Stimulated activated CD4-positive, alpha-beta T cell treated with anti-CD3 and anti-CD28 coated beads, Interleukin-12 subunit alpha, Interleukin-12 subunit beta, amount 100 ng/mL, for 24 hours (primary cell): ENCODE measurements at places on chromosomes 1 and 21.
A peak's percentile ranks its signal among the peaks of the same experiment; 100 is the strongest.

GRCh38 chr1:145886390-145886789, 724 bp upstream of the ANKRD35 start:
- DNase-seq: no peak

- DNase-seq: no peak
These were observed 90.7 kb downstream of the SYT2 start for GRCh38 chr1:202619505-202619904.

GRCh38 chr1:51336004-51336403, 5.6 kb upstream of the TTC39A start:
- DNase-seq: no peak

DNA sequence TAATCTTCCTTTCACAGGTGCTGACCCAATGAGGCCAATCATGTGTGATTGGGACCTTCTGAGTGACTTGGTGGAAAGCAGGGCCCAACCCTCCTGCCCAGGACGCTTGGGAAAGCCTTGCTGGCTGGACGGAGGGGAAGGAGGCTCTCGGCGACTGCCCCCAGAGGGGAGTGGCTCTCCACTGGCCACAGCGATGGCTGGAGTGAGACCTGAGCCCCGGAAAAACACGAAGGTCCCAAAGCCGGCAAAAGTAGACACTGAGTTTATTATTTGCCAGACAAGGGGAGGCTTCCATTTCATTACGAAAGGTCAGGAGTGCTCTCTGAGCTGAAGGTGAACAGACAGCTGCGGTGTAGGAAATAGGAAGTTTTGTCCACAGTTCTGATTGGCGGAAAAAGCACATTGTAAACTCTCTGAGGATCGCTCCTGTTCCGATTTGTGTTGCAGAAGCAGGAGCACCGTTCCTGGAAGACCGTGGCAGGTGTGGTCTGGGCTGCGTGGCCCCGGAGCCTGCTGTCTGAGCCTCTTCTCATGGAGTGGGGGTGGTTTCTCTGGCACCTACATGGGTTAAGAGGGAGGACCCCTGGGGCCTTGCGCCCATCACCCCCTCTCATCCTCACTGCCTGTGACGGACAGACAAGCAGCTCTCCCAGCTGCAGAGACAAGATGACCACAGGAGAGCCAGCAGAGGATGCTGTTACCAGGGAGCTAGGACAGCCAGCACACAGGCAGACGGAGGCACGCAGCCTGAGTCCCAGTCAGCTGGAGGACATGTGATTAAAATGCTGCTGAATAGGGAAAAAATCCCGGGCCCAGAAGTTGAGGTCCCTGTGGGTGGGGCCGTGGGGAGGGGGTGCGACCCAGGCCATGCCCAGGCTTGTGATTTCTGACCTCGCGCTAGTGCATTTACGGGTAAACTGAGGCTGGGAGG, 41.5 kb downstream of the KRTAP10-1 start:
- DNase-seq: no peak

DNA sequence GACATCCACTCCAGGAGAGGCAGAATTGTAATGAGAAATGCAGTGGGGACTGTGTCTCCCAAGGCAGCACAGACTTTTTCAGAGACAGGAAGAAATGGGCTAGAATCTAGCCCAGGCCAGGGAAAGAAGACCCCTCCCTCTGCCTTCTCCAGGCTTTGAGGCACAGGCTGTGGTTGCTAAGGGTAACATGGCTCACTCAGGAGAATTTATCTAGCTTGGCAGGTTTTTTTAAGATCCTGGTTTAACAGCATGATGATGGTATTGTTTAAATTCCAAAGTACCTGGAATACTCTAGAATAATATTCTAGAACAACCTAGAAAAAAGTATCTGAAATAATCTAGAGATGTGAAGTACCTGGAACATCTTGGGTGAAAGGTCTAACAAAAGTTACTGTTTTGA, 125.6 kb downstream of the URB2 start:
- no peak for DNase-seq

GRCh38 chr1:206841609-206842323, 23.7 kb upstream of the IL20 start:
- DNase-seq: no peak

- DNase-seq: no peak
These were observed 215.0 kb downstream of the KCNT2 start for GRCh38 chr1:196393282-196393681.

DNA sequence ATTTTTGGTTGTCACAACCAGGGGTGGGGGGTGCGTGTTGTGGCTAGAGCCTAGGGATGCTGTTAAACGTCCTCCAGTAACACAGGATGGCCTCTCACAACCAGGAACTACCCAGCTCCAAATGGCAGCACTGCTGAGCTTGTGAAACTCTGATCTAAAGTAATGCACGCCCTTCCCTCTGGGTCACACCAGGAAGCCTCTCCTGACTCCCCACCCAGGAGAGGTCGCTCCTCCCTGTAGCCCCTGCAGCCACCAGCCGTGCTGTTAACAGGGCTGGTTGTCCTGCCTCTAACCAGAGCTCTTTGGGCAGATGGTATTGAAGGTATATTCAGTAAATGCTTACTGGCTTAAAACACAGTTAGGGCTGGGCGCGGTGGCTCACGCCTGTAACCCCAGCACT, 73.2 kb downstream of the NKAIN1 start:
- DNase-seq: no peak

DNA sequence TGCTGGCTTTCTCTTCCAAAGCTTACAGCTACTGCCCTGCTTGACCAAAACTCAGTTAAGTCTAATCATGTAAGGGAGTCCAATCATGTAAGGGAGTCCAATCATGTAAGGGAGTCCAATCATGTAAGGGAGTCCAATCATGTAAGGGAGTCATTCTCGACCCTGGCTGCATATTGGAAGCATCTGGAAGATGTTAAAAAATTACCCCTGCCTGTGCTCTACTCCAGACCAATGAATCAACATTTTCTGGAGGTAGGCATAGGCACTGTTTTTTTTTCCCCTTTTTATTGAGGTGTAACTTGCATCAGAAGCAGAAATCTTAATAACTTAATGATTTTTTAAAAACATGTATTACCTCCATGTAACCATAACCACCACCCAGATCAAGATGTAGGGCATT, 9.4 kb downstream of the PIGP start:
- DNase-seq: no peak

GRCh38 chr1:176466514-176466913, 3.5 kb downstream of the PAPPA2 start:
- DNase-seq: no peak

DNA sequence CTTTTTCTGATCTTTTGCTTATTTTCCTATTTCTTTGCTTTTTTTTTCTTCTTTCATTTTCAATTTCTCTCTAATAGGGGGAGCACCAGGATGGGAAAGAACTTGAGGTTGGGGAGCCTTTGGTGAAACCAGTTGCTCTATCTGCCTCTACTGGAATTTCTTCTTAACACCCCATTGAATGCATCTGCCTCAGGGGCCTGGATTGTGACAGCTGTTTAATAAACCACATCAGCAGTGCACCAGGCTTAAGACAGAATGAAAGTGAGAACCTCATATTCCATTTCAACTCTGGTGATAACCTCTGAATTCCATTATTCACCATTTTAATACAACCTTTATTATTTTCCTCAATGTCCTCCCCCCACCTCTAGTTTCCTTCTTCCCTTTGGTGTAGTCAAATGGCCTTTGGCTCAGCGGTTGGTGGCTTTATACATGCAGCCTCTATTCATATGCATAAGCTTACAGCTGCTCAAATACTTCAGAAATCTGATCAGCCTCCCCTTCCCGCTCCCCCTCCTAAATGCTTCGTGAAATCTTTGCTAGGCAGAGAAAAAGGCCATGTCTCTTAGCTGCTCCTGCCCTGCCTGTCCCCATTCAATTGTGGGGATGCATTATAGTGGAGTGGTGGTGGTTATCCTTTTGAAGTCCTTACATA, 537.3 kb upstream of the PLXNA2 start:
- no peak for DNase-seq

DNA sequence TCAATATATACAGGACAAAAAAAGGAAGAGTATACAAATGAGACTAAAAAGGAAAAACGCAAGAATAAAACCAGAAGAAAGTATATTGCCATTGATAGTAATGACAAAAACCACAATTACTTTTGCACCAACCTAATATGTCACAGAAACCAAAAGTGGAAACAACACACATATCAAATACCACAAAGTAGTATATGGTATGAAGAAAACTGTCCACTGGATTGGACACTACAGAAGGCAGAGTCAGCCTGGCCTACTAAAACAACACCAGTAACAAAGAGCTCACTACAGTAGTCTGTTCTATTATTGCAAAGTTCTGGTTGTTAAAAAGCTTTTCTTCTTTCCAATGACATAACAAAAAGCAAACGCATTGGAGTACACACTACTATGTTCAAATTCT, 17.7 kb downstream of the TESK2 start:
- DNase-seq: no peak

GRCh38 chr1:84995484-84996334, 1.2 kb downstream of the MCOLN2 start:
- no peak for DNase-seq

DNA sequence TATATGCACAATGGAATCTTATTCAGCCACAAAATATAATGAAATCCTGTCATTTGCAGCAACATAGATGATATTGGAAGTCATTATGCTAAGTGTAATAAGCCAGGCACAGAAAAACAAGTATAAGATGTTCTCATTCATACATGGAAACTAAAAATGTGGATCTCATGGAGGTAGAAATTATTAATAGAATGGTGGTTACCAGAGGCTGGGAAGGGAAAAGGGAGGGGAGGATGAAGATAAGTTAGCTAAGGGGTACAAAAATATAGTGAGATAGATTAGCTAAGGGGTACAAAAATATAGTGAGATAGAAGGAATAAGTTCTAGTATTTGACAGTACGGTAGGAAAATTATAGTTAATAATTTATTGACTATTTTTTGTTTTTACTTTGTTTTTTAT, 27.9 kb downstream of the LIN9 start:
- DNase-seq: no peak

DNA sequence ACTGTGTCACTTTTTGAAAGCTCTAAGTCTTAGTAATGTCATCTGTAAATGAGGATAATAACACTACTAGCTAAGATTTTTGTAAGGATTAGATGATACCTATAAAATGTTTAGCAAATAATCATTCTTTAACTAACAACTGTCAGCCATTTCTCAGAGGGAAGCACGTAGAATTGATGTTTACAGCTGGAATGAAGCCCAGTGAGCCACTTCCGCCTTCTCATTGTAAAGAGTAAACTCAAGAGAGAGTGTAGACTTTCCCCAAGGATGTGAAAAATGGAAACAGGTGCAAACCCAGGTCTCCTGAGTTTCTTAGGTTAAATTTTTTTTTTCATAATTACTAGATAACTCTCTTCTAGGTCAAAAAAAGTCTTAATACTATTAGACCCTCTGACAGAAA, 4.9 kb downstream of the GREM2 start:
- DNase-seq: no peak

GRCh38 chr21:25561668-25562641, 45.3 kb downstream of the MRPL39 start:
- DNase-seq: peak; percentile 83

GRCh38 chr1:151003180-151003579, 3.5 kb downstream of the MINDY1 start:
- no peak for DNase-seq

- no peak for DNase-seq
These were observed 31.5 kb downstream of the WNT2B start for GRCh38 chr1:112540226-112540794.

DNA sequence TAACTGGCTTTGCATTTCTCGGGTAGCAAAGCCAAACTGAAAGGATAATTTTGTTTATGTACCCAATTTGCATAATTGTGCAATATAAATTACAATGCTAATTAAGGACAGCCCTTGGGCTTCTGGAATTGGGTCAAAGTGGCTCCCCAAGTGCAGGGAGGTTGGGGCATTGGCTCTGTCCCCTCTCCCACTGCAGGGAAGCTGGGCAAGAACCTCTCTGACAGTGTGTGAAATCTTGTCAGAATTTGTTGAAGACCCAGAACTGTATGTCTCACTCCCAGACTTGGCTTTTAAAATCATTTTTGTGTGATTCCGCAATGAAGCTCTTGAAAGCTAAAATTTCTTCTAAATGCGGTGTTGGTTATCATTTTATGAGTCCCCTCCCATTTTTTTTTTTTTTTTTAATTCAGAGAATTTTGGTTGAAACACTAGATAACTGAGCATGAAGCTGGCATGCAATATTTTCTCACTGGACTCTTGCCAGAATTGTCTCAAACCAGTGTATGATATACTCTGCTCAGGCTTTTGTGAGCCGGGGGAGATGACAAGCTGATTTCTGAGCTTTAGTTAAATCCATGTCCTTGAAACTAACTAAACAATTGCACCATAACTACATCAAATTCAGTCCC, 878.9 kb upstream of the CXADR start:
- no peak for DNase-seq

DNA sequence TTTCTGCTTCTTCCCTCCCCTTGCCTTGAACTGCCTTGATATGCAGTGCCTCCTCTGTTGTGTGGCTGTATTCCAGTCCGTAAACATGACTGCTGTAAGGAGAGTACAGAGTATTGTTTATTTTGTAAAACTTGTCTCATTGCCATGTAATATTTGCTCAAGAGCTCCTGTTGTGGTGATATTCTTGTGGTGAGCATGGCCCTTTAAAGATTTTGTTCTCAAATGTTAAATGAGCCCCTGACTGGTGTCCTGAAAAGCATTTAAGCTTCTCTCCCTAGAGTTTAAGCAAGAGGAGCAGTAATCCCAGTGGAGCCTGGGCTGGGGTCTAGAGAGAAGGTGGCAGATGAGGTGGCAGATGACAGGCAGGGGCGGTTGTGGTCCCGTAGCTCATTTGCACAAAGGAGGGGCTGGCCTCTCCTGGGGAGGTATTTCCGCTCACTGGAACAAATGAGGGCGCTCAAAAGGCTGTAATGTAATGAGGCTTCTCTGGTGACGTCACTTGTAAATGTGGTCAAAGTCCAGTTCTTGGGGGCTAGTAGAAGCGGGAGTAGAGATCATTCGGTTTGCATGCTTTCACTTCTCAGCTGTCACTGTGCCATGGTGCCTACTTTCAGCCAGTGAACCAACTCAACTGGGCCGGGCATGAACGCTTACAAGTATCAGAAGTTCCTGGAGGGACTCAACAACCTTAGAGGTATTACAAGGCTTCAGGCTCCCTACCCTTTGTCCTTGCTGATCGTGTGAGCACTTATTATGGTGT, 46.0 kb upstream of the MACF1 start:
- DNase-seq: no peak

DNA sequence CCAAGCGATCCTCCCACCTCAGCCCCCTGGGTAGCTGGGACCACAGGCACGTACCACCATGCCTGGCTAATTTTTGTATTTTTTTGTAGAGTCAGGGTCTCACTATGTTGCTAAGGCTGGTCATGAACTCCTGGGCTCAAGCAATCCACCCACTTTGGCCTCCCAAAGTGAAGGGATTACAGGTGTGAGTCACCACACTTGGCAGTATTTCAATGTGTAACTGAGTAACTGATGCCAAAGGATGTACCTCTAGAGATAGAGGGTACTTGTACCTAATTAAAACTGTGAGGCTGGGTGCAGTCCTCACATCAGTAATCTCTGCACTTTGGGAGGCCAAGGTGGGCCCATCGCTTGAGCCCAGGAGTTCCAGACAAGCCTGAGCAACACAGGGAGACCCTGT, 258.7 kb upstream of the DMRTA2 start:
- DNase-seq: no peak

DNA sequence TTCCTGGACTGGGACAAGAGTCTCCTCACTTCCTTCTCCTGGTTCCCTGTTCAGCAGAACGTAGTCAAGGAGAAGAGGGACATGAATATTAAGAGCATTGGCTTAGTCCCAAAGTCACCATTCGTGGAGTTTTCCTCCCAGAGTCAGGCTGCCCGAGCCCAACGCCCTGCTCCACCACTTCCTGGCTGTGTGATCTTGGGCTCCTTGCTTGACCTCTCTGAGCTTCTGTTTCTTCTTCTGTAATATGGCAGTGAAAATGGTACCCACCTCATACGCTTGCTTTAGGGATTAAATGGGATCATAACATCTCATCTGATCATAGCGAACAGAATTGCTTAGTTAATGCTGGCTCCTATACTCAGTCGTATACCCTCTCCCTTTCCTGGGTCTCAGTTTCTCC, 12.0 kb upstream of the CASZ1 start:
- no peak for DNase-seq
